Activated CD8-positive, alpha-beta memory T cell treated with anti-CD3 and anti-CD28 coated beads, Interleukin-2, amount 10 ng/mL, durations not matched to agents 7 days and 5 days (primary cell): ENCODE measurements at places on chromosomes 2 and 18.

GRCh38 chr18:75658330-75658729 lies 230.8 kb upstream of the SMIM21 start:
- no peak overlapping the region for H3K4me3 ChIP-seq
- DNase-seq: no peak
- H3K4me1 ChIP-seq: peaks cover 7% of the 10 kb centered on the region
- no peak overlapping the region for H3K27ac ChIP-seq

GRCh38 chr2:220198896-220199295 lies 571.5 kb downstream of the SLC4A3 start:
- no peaks in the 10 kb centered on the region for H3K27me3 ChIP-seq
- H3K36me3 ChIP-seq: no peaks in the 10 kb centered on the region
- no peaks in the 10 kb centered on the region for H3K4me1 ChIP-seq
- no peak overlapping the region for H3K27ac ChIP-seq

DNA sequence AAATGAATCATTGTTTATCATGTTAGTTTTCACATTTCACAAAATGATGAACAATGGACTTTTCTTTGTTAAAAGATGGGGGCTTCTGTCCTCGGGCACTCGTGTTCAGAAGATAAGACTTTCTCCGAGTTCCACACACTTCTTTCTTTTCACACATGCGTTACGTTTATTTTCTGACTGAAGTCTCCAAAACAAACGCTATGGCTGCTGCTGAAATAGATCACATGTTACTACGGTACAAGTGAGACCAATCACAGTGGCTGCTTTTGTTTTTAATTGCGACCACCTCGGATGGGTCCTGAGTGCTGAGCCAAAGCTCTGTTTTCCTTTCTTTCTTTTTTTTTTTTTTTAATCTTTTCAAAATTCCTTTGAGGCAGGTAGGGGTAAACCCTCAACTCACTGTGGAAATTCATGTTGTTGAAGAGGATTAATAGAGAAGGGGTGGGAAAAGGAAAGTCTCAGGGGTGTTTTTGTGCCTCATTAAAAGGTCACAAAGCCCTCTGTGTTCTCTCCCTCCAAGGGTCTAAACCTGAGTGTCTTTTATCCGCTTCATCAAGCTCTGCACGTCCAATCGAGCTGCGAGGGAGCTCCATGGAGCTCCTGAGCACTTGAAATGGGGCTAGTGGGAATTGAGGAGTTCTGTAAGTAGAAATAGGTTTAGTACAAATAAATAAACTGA lies 48.2 kb downstream of the ARL4C start:
- peaks cover 87% of the 10 kb centered on the region for H3K4me1 ChIP-seq
- no peak for DNase-seq
- peaks cover 55% of the 10 kb centered on the region for H3K36me3 ChIP-seq
- H3K27ac ChIP-seq: peak overlapping the region; percentile 29
- H3K27me3 ChIP-seq: no peaks in the 10 kb centered on the region

DNA sequence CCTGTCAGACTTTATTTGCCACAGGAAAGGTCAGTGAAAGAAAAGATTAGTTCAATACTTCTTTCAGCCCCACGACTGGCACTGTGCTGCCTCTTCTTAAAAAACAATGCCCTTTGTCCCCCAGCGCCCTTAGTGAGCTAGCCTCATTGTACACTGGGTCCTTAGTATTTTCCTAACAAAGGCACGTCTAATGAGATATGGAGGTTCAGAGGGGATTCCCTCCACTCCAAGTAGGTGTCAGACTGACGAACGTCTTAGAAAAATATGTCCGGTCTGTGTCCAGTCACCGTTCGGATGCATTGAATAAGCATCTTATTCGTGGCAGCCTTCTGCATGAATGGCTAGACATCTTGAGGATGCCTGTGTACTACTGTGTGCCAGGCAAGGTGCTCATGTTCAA lies 1.1 kb downstream of the FECH start:
- peak overlapping the region; percentile 74 for H3K27ac ChIP-seq
- no peaks in the 10 kb centered on the region for H3K27me3 ChIP-seq
- peaks cover 6% of the 10 kb centered on the region for H3K36me3 ChIP-seq
- no peak for DNase-seq
- H3K4me1 ChIP-seq: peaks cover 34% of the 10 kb centered on the region
